Activated effector memory CD4-positive, alpha-beta T cell treated with anti-CD3 and anti-CD28 coated beads, Interleukin-2, amount 50 U/mL, for 16 hours (primary cell): ENCODE measurements at places on chromosomes 6 and 20.

GRCh38 chr20:16308754-16309153 is 264.5 kb downstream of the KIF16B start:
- no peak for DNase-seq

DNA sequence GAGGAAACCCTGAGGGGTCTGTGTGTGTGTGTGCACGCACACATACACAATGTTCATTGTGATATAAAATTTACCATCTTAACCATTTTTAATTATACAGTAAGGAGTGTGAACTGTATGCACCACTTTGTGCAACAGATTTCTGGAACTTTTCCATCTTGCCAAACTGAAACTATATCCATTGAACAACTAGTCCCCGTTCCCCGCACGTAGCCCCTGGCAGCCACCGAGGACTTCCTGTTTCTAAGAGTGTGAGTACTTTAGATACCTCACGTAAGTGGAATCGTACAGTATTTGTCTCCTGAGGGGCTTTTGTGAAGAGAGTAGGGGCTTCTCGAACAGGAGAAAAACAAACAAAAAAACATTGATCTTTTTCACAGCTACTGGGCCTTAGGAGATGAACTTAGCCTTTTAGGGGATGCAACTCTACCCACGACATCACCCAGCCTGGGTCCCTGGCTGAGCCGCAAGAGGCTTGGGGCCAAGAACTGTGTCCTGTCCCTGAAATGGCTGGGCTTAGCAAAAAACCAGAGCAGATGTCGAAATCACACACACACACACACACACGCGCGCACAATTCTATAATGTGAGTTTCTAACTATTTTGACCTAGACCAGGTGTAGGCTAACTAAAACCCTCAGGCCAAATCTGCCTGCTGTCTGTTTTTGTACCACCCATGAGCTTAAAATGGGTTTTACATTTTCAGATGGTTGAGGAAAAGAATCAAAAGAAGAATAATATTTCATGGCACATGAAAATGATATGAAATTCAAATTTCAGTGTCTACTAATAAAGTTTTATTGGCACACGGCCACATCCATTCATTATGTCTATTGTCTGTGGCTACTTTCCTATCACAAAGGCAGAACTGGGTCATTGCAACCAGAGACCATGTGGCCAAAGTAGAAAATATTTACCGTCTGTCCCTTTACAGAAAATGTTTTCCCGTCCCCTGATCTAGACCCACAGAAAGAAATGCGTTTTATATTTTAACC is 144.2 kb downstream of the EYA2 start:
- no peak for DNase-seq

- no peak for DNase-seq
These were observed 160.9 kb upstream of the PMEPA1 start for GRCh38 chr20:57870597-57871236.

DNA sequence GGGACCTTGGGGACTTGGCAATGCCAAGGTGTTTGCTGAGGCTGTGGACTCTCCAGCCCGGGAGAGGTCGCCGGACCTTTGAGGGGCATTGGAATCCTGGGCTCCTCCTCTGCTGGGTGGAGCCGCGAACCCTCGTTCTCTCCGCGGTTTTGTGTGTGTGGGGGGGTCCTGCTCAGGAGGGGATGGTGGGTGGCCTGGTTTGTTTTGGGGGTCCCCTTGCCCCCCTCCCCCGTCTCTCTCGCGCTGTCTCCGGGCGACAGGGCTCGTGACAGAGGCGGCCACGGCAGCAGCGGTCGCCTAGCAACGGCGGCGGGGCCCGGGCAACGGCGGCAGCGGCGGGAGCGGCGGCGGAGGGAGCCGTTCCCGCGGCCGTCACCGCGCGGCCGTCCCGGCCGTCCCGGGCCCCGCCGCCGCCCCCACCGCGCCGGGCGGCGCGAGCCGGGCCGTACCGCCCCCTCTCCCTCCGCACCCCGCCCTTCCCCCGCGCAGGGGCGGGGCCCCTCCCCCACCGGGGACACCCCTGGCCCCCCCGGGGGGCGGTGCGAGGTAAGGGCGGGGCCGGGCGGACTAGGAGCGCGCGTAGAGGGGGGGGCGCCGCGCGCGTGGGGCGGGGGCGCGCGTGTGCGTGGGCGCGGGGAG is 7.8 kb downstream of the SYNGAP1 start:
- peak; percentile 87 for DNase-seq

DNA sequence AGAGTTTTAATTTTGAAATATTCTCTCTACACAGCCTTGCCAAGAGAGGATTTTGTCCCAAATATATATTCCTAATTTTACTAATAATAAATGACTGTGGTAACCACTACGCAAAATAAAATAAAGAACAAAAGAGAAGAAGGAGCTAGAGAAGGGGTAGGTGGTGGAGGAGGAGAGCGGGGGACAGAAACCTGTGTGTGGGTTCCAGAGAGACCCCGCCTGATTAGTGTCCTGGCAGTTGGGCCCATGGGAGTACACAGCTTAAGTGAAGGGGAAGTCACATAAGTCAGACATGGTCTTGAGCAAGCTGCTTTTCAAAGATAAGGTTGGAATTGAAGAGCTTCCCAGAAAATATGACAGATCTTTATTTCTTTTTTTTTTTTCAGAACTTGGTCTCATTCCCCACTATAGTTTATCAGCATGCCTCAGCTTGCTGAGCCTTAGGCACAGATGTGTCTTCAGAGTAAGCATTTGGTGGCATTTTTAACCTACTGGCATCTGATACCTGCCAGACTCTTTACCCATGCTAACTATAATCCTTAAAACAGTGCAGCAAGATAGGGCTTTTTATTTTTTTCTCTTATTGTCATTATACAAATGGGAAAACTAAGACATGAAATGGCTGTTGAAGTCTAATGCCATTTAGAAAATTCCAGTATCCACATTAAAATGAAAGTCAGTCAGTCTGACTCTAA is 9.6 kb upstream of the RHAG start:
- no peak for DNase-seq

- DNase-seq, result no peak
These were observed 695.2 kb downstream of the QKI start for GRCh38 chr6:164109770-164110140.

DNA sequence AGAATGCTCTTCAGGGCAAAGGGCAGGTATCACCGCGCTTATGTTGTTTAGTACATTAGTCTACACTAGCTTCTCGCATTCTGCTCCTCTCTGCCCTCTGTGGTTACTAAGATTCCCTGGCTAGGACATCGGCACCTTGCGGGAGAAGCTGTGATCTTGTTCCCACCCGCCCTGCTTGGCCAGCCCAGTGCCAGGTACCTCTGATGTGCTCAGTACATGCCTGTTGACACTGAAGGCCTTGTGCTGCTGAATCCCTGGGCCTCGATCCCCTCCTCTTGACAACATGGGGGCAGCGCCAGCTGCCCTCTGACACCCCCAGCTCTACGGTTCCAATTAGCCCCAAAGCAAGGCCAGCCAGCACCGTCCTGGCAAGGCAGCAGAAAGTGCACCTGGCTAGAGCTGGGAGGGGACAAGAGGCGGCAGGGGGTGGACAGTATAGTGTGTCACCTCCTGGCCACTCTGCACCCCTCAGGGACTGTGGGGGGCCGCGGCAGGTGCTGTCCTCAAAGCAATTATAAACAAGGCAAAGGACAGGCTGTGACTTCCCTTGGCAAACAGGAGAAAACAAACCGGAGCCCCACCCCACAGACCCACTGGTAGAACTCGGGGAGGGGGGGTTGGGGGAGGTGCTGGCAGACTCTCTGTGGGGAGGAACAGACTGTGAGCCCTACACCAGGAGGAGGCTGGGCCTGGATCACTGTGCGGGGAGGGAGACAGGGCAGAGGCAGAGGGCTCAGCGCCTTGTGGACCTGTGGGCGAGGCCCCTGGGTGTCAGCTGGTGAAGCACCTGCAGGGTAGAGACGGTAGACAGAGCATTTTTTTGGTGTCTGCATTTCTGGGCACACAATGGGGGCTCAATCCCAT is 7.1 kb downstream of the TFEB start:
- no peak for DNase-seq

DNA sequence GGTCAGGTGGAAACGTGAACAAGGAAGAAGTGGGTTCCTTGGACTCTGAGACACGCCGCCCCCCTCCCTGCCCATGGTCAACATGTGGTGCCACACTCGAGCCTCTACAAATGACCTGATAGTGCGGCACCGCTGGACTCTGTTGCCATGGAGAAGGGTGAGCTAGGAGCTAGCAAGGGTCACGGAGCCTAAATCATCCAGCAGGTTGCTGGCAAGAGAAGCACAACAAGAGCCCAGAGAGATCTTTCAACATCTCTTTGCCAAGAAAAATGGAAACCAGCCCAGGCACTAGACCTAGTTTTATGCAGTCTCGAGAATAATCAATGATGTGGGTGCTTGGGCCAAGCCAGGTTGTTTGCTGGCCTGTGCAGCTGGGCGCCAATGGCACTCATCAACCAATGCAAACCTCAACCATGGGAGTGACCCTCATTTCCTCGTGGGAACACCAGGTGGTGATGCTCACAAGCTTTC is 69.5 kb downstream of the NOL4L start:
- no peak for DNase-seq

- DNase-seq, result no peak
These were observed 16.8 kb downstream of the SIRPA start for GRCh38 chr20:1912053-1912452.

DNA sequence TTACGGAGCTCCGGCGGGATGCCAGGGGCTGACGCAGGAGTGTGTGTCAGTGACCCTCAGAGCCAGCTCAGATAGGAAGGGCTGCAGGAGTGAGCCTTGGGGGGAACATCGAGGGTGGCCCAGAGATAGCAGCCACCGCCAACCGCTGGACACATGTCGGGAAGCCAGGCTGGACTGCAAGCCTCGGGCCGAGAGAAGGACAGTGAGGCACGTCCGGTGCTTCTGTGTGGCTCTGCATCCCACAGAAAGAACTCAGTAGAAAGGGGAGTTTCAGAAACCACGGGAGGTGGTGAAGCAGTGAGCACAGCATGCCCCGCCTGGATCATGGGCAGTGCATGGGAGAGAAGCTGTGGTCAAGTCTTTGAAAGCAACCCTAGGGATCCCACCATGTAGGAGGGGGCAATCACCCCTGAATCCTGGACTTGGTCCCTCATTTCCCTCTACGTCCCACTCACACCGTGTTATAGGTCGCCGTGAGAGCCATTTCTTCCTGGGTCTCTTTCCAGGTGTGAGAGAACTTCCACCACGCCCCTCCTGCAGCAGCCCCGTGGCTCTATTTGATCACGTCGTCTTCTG is 383.7 kb upstream of the CDH4 start:
- no peak for DNase-seq

- DNase-seq, result peak; percentile 91
These were observed 145.7 kb downstream of the BTBD9 start for GRCh38 chr6:38493931-38494547.

DNA sequence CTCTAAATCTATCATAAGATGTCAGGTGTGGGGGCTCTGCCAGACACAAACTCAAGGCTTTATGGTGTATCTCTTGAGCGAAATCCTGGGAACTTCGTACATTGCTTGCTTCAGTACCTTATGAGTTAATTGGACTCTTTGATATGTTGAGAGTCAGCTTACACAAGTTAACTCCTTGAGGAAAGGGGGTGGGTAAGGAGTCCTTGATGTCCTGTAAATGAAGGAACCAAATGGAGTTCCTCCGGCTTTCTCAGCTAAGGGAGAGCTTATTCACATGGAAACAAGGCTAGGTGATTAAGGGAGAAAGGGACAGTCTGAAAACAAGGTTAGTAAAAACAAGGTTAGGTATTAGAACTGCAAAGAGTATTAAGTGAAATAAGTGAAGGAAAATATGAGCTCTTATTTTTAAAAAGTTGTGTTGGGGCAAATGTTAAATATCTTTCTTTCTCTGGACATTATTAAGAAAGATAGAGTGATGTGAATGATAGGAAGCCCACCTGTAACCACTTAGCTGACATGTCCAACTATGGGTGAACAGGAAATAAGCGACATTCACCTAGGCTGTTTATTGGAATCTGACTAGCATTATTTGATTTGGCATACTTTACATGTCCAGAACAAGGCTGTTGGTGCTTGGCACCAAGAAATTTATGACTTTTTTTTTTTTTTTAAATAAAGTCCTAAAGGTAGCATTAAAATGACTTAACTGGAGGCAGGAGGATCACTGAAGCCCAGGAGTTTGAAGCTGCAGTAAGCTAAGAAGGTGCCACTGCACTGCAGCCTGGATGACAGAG is 26.5 kb downstream of the GTF2H5 start:
- DNase-seq, result no peak

GRCh38 chr6:25428758-25429317 is 149.7 kb downstream of the CARMIL1 start:
- no peak for DNase-seq

GRCh38 chr6:70708448-70708847 is 40.8 kb downstream of the SMAP1 start:
- no peak for DNase-seq

DNA sequence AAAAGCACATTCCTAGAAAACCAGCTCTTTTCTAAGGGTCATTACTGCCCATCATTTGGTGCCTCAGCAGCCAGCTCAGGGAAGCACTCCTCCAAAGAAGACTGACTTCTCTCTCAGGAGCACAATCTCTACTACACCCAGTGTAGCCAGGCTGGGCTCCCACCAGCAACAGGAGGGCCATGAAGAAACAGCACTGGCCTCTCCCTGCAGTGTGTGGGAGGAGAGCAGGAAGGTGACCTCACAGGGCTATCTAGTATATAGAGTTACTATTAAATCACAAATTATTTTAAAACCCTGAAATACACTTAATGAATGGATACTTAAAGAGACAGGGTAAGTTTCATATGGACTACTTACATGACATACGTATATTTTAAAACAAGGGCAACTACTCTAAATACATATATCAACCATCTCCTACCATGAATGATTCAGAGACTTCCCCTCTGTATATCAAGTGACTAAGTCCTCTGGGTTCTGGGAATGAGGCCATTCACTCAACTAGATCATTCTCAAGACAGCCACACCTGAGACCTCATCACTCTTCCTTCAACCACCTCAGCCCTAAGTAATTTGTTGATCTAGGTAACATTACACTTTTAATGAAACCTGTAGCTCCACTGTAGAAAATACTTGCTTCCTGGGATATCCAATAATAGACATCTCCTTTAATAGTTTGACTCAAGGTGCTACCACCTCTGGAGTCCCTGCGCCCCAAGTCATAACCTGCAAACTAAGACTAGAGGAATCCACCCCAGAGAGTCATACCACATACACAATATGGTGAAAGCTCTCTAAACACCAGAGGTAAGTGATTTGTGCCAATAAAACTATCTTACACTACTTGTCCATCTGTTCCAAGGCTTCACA is 25.2 kb downstream of the TBX18 start:
- no peak for DNase-seq

DNA sequence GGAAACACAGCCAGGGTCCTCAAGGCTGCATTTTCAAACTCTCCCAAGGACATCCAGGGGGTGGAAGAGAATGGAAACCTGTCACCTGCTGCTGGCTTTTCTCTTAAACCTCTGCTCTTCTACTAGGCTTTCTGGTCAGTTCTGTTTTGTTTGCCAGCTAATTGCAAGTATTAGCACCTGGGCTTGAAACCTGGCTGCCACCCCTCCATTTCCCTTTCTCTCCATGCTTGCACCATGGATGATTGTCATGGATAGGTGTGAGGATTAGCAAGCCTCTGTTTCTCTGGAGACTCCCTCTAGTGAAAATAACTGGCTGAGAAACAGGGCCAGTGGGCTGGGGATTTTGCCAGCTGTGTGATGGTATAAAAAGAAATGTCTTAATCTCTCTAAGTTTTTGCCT is 33.0 kb upstream of the GPR6 start:
- no peak for DNase-seq
